NCI-H2107 (cell line): ENCODE measurements at places on chromosomes 3 and 15.

GRCh38 chr3:149529099-149529498 lies 54.6 kb downstream of the TM4SF4 start:
- DNase-seq: no peak

DNA sequence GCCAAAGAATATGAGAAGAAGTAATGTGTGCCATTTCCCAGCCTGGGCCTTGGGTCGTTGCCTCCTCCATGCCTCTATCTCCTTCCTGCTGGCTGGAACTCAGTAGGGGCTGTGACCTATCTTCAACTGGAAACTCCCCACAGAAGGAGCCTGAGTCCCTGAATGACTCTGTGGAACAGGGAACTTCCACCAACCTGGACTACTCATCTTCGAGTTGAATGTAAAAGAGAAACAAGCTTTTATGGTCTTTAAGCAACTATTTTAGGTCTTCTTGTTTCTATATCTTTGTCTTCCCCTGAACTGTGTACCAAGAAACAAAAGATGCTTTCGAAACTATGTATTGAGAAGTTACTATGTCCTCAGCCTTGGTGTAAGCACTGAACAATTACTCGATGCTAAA lies 355.3 kb upstream of the NR2F2 start:
- no peak for DNase-seq

DNA sequence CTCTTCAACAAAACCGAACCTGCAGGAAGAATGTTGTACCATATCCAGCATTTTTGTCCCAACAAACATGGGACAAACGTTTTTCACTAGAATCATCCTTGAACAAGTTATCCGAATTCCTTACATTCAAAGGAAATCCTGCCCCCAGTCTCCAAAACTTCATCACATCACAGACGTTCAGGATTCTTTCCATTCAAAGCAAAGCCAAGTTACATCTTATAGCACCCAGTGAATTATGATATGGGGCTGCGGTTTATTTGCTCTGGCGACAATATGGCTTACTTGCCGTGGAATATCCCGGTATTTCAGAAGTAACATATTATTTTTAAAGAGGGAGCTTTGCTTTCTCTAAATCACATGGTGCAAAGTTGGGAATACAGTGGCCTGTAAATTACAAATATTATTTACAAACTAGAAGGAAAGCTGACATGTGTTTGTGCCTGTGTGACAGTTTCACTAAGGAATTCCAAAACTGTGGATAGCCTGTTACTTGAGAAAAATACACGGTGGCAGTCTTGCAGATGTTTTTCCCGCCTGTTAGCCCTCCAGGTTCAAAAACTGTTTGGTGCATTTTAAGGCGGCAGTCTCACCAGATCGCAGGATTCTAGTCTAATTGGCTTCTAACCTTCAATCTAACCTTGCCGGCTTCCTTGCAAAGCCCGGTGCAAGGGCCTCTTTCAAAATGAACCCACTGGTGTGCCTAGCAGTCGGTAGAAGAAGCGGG lies 736 bp upstream of the MBNL1 start:
- DNase-seq: peak; percentile 58

DNA sequence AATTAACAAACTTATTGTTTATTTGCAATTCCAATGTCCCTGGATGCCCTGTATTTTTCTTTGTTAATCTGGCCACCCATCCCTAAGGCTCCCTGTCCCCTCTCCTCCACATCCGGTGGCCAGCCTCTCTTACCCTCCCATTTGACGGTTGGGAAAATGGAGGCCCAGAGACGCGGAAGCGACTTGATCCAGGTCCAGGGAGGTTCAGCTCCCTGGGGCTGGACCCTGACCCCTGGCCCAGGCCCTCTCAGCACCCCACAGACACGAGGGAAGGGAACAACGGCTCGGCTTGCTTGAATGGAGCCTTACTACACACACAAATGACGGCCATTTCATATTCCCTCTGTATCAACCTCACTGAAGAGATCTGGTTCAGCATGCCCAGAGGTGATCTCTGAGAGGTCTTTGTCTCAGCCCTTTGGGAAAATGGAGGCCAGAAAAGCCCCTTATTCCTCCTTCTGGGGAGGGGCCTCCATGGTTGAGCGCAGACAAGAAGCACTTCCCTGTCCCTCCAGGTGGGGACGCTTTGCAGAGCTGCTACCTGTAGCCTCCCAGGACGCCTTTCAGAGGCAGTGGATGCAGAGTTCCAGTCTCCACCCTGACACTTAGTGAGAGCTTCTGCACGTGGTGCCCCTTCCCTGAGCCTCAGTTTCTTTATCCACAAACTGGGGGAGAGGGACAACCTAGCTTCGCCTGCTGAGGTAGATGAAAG lies 82.1 kb downstream of the ATP2B2 start:
- no peak for DNase-seq

GRCh38 chr3:171239757-171240503 lies 213.4 kb upstream of the SLC2A2 start:
- DNase-seq: peak; percentile 84
